Hippocampal formation (tissue), 2 donors: ENCODE measurements at places on chromosomes 6 and 20.
A peak's percentile ranks its signal among the peaks of the same experiment; 100 is the strongest.

DNA sequence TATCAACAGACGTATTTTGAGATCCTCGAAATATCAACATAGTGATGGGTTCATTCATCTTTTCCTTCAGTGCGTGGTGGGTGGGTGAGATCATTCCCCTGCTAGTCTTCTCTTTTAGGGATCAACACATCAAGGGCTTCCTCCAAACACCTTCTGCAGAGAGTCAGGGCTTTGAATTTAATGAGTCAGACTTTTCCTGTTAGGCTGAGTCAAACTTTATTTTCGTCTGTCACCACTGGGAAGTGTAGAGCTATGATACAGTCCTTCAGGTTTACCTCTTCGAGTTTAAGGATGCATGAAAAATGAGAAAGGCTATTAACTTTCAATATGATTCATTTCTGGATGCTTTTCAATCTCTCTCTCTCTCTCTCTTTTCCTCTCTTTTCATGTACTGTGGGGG lies 189.1 kb downstream of the BMP2 start:
- DNase-seq = no peak

GRCh38 chr20:24469116-24469893 lies at the start of gene SYNDIG1:
SYNDIG1 (plus strand) TSS chr20:24469629; CDS start chr20:24543098, 73,469 bp downstream.
- DNase-seq = peak; percentile 86

GRCh38 chr6:22929311-22929985 lies 360.1 kb downstream of the HDGFL1 start:
- no peak for DNase-seq

- no peak for DNase-seq
Observed at GRCh38 chr20:51428401-51429143, 113.9 kb downstream of the NFATC2 start.

GRCh38 chr20:9488063-9488462 lies 26.3 kb upstream of the LAMP5 start:
- peak; percentile 79 for DNase-seq

DNA sequence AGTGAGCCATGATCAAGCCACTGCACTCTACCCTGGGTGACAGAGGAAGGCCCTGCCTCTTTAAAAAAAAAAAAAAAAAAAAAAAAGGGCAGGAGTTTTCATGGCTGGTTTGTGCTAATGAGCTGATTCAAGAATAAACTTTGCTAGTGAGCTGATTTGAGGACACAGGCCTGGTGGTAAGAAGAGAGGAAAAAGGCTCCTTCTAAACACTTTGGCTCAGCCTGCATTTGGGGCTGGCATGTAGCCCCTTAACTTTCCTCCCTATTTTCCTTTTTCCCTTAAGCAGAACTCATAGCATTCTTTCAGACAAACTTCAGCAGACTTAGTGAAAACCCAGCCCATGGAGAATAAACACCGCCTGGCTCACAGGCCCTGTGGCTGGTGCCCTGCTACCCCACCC lies 432.7 kb downstream of the PTPRT start:
- DNase-seq = no peak

GRCh38 chr6:73528897-73529296 lies 8.1 kb upstream of the EEF1A1 start:
- no peak for DNase-seq

- DNase-seq = no peak
Observed at GRCh38 chr6:158793432-158793831, 25.7 kb downstream of the EZR start.

GRCh38 chr20:40838509-40838908 lies 149.5 kb upstream of the MAFB start:
- DNase-seq = no peak

GRCh38 chr20:25487975-25488374 lies 80.5 kb downstream of the GINS1 start:
- DNase-seq = no peak

GRCh38 chr20:4812641-4813075 lies 90.9 kb downstream of the PRND start:
- no peak for DNase-seq

GRCh38 chr20:44886266-44886651 lies 754 bp downstream of the YWHAB start:
- no peak for DNase-seq

GRCh38 chr6:143642403-143642802 lies 35.4 kb upstream of the PHACTR2 start:
- no peak for DNase-seq

GRCh38 chr6:131976545-131977061 lies 25.4 kb upstream of the CCN2 start:
- DNase-seq = no peak

DNA sequence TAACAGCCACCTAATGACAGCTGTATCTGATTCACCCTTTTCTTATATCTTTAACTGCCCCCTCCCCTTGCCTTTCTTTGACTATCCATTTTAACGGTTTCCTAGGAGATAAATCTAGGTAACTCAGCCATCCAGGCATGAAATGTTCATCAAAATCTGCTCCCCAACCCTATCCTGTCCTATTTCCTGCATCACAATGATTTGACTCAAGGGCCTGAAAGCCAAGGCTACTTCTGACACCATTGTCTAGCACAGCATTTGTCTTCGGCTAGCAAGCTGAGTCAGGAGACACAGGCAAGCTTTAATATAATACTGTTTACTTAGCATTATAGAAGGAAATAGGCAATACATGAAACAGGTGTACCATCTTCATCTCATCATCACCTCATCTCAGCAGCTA lies 31.6 kb upstream of the MANEA start:
- no peak for DNase-seq

- DNase-seq = no peak
Observed at GRCh38 chr6:137799950-137800568, 67.0 kb upstream of the TNFAIP3 start.

- no peak for DNase-seq
Observed at GRCh38 chr20:53795170-53795569, 201.5 kb upstream of the ZNF217 start.

- no peak for DNase-seq
Observed at GRCh38 chr20:13494019-13494418, 144.7 kb downstream of the TASP1 start.

- DNase-seq = no peak
Observed at GRCh38 chr6:37357860-37358259, 4.1 kb downstream of the RNF8 start.

DNA sequence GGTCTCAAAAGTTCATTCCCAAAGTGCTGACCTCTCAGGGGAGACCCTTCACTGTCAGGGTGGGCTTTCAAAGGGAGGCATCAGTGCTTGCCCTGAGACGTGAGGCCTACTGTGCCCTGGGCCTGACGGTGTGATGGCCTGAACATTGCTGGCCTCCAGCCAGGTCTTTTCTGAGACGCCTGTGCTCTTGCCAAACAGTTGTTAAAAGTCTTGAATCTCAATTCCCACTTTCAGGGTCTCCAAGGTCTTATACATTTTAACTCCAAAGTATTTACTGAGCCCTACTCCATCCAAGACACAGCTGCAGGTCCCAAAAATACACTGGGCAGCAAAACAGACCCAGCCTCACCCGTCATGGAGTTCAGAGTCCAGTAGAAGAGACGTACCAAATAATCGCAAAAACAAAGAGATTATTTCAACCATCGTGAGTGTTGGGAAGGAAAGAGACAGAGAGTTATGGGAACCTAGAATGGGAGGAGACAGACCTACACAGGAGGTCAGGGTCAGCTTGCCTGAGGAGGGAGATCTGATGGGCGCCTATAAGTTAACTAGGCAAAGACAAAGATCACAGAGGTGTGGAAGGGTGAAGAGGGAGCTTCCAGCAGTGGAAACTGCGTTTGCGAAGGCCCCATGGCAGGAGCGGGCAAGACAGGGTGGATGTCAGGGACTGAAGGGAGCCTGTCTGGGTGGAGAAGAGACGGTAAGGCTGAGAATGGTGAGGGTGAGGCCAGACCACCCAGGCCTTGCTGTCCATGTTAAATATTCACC lies 446.3 kb downstream of the PREX1 start:
- no peak for DNase-seq

DNA sequence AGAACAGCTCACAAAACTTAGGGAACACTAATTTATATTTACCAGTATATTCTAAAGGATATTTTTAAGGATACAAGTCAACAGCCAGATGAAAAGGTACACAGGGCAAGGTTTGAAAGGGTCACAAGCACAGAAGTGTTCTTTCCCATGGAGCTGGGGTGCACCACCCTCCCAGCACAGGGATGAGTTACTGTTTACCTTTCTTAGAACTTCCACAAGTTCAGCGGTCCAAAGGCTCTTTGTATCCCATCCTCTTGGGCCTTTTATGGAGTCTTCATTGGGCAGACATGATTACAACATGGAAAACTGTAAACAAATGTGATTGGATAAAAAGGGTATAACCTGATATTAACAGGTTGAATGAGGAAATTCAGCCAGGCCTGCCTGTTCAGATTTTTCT lies 1.1 kb upstream of the IL17F start:
- no peak for DNase-seq

DNA sequence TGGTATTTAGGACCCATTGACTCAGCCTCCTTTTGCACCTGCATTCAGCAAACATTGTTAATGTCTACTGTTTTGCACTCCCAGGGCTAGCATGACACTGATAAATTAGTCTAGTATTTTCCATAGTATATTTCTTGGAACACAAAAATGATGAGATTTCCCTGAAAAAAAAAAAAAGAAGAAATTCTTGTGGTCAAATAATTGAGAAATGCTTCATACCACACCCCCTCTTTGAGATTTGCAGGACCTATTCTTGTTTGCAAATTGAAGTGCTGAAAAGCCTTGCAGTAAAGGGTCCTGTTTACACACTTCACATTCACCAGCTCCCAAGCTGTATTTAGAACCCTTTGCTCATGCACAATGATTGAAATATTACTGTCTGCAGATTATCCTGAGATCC lies 36.3 kb upstream of the CLIC5 start:
- no peak for DNase-seq

GRCh38 chr6:113970805-113971676 lies at the start of gene HDAC2:
HDAC2 (minus strand) TSS chr6:113971148; CDS start chr6:113970908, 240 bp downstream.
- peak; percentile 90 for DNase-seq

DNA sequence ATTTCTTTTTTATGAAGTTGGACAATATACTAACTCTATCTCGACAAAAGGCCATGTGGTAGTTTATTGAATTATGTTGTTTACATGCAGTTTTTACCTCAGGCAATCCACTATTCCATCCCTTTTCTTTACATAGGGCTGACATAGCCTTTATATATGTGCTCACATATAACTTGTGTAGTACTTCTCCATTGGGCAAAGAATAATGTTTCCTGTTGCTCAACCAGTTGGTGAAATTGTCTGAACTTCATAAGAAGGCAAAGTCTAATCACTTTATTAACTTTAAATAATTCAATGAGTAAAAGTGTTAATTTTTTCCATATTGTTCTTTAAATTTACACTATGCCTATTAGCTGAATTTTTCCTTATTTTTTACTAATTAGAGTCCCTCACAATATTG lies 1272.1 kb downstream of the EPHA7 start:
- DNase-seq = no peak

GRCh38 chr6:35165630-35166071 lies 24.5 kb upstream of the TCP11 start:
- DNase-seq = no peak

DNA sequence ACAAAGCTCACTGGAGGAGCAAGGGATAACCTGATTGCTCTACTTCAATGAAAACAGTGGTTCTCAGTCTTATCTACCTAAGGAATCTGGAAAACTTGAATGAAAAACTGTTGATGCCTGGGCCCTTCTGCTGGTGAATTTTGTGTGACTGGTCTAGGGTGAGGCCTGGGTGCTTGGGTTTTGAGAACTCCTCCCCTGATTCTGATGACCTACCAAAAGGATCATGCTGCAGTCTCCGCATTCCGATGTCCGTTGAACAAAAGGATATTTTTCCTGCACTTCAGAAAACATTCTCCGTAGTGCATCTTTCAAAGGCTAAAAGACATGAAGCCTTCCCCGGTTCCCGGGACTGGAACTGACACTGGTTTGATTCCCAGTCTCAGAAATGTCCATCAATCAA lies 157.9 kb downstream of the SYNDIG1 start:
- DNase-seq = no peak

DNA sequence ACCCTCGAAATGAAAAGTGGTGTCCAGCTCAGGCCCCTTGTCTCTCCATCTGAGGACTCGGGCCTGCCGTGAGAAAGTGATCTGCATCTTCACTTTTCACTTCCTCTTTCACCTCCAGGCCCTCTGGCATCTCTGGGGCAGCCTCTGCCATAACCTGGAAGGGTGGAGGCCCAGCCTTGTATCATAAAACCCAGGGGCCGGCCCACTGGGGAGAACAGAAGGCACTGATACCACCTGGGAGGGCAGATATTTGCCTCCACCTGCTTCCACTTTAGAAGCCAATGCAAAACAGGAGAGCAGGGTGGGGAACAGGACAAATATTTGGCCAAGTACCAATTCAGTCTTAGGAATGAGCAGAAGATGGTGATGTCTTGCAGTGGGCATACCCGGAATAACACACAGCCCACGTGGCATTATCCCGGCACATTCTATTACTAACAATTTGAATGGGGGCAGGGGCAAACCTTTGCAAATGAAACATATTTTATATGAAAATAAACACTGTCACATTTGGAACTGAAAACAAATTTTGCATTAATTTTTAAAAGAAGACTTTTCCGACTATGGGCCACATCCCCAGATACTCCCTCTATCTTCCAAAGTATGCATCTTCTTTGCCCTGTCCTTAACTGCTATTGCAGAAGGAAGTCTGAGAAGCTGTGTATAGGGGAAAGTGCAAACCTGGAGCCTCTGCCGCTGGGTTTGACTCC lies 69.2 kb upstream of the TBC1D7 start:
- no peak for DNase-seq

GRCh38 chr6:134734312-134734869 lies 215.5 kb downstream of the ALDH8A1 start:
- DNase-seq = no peak

DNA sequence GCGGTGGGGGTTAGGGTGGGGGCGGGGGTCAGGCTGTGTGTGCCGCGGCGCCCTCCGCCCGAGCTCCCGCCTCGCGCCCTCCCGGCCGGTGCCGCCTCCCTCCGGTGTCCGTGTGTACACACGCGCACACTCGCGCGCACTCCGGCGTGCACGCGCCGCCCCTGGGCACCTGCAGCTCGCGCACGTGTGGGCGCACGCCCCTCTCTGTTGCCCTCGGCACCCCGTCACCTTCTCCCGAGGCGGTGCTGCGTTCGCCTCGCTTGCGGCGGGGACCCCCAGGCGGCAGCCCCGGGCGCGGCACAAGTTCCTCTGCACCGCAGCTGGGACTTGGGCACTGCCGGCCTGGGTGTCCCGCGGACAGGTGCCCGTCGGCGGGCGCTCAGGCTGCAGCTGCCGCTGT lies 525 bp downstream of the MACROD2 start:
- DNase-seq = no peak

GRCh38 chr6:81816380-81816779 lies 63.9 kb upstream of the TENT5A start:
- DNase-seq = no peak
